ENCODE measurements at places on chromosomes 7 and 10. TPM values are rescaled to one million over a fixed set of nuclear protein-coding genes. Genes with fewer than 3 reads are reported as not detected.

GPR85 gene
- not detected for total RNA-seq

PTPRZ1 gene
- not detected for total RNA-seq

OR2A42 gene
- 0.10 TPM for total RNA-seq

SPDYE6 gene
- not detected for total RNA-seq

PRRT4 gene
- not detected for total RNA-seq

HDAC9 gene
- total RNA-seq: 64.8 TPM

PRKG1 gene
- total RNA-seq: not detected

RBM20 gene
- not detected for total RNA-seq

HHEX gene
- 155 TPM for total RNA-seq

Data from B cell (primary cell).